ENCODE measurements at places on chromosomes 16 and 17.
A peak's percentile ranks its signal among the peaks of the same experiment; 100 is the strongest.

DNA sequence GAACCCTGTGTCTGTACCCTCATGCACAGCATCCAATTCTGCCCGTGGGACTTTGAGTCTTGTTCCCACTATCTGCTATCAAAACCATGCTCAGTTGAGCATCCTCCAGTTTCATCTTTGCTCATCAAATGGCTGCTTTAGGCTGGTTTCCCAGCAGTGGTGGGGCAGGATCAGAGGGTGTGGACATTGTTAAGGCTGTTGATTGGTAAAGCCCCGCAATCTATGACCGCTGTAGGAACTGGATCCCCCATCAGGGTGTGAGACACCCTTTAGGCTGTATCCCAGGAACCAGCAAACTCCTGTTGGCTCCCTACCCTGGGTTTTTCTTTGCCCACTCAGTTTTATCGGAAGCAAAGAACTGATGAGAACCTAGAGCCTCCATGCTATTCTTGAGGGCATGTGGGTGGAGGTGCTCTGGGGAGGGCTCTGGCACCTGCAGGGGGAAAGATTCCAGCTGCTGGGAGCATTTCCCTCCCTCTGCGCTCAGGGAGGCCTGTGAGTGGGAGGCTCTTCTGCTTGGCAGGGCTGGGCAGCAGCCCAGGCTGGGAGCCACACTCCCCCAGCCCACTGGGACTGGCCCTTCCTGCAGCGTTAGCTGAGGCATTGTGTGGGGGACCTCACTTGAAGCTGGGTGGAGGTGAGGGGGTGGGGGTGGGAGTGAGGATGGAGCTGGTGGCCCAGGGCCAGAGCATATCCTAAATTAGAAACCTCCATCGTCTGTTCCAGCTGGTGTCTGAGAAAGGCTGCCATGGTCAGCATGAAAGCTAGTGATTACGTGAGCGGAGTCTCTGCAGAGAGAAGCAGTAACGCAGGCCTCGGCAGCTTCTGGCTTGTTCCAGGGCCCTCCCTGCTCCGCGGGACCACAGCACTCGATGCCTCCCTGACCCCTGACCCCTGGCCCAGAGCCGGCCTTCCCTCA, 160.6 kb downstream of the IRF8 start:
- no peak for DNase-seq

- no peak for DNase-seq
Observed at GRCh38 chr17:13240851-13241250, 223.0 kb upstream of the ELAC2 start.

GRCh38 chr17:21164620-21165019, 37.9 kb downstream of the DHRS7B start:
- DNase-seq, result no peak

GRCh38 chr16:53087101-53087500, 32.3 kb downstream of the CHD9 start:
- no peak for DNase-seq

GRCh38 chr17:82077617-82078358, 12.2 kb upstream of the DUS1L start:
- no peak for DNase-seq

DNA sequence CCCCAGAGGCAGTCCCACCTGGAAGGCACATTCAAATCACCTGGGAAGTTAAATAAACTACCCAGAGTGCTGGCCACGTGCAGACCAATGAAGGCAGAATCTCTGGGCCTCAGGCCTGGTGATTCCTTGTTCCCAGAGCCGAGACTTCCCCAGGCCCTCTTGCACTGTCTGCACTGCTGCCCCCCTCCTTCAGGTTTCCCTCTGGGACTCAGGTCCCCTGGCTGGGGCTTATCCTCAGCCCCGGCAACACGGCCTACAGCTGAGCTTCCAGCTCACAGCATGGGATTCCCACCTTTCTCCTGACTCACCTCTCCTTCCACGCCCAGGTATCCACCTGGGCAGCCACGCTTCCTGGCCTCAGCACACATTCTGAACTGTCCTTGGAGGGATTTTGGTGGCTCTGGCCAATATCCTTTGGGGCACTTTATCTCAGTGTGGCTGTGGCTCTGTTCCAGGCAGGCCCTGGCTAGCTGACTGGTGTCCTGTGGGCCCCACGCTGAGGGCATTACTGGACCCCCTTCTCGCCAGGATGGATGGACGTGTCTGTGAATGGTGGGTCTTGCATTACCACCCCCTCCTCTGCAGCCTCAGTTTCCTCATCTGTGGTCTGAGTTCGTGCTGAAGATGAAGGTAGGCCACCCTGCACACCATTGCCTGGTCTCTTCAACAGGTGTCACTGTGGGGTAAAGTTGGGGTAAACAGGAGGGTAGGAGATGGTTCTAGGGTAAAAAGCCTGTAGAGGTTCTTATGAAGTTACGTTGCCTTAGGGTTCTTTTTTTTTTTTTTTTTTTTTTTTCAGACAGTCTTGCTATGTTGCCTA, 165.7 kb downstream of the IRF8 start:
- DNase-seq, result no peak

DNA sequence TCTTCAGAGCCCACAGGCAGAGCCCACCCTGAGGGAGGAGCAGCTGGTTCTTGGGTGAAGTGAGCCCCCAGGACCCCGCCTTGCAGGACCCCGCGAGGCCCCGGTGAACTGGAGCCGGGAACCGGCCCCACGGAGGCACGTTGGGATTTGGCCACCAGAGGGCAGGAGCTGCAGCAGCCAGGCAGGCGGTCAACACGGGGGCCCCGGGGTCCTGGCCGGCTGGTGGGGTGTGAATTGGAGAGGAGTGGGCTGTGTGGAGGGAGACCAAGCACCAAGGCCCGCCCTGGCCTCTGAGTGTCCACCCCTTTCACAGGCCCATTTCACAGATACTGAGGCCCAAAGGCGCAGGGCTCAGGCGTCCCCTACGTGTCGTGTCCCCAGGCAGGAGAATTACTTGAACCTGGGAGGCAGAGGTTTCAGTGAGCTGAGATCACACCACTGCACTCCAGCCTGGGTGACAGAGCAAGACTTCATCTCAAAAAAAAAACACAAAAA, 2.2 kb downstream of the DPEP1 start:
- DNase-seq, result no peak

DNA sequence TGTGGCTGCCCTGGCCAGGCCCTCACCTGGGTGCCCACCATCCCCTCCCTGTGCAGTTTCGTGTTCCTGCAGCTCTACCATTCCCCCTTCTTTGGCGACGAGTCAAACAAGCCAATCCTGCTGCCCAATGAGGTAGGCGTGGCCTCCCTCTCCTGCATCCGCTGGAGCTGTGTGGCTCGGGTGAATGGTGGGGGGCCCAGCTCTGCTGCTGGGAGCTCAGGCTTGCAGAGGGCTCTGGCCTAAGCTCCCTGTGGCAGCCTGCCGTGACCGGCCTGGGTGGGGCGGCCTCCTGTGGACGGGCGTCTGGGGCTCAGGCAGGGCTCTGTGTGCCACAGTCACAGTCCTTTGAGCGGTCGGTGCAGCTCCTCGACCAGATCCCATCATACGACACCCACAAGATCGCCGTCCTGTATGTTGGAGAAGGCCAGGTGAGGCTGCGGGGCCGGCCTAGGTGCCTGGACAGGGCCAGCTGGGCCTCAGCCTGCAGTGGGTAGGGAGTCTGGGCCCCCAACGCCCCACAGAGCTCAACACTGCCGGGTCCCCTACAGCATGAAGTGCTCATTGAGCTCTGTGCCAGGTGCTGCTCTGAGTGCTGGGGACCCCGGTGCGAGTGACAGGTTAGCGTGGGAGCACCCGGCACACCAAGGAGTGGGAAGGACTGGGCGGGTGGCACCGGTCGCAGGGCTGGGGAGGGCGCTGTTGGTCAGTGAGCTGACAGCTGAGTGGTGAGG, 37.3 kb downstream of the TSC2 start:
- DNase-seq, result no peak

GRCh38 chr16:49470513-49470991, 96.9 kb downstream of the C16orf78 start:
- DNase-seq, result no peak

DNA sequence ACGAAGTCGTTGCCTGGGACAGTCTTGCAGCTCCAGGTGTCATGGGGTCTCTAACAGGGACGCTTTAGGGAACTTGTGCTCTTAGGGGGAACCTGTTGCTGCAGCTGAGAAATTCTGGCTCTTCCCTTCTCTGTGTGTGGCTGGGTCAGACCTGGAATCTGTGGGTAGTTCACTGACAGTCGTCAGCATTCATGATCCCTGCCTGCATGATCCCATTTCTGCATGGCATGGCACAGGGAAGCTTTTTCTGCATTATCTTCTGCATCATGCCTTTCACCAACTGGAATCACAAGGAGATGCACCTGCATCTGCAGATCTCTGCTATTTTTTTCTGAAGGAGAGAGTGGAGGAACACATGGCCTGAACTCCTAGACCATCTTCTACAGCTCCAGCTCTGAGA, 85.6 kb downstream of the SOX9 start:
- no peak for DNase-seq

- DNase-seq, result no peak
Observed at GRCh38 chr16:87074641-87075318, 242.4 kb downstream of the C16orf95 start.

GRCh38 chr16:19240494-19240893, 45.0 kb upstream of the CLEC19A start:
- DNase-seq, result no peak

- DNase-seq, result no peak
Observed at GRCh38 chr17:16327018-16327417, 26.3 kb downstream of the CENPV start.

DNA sequence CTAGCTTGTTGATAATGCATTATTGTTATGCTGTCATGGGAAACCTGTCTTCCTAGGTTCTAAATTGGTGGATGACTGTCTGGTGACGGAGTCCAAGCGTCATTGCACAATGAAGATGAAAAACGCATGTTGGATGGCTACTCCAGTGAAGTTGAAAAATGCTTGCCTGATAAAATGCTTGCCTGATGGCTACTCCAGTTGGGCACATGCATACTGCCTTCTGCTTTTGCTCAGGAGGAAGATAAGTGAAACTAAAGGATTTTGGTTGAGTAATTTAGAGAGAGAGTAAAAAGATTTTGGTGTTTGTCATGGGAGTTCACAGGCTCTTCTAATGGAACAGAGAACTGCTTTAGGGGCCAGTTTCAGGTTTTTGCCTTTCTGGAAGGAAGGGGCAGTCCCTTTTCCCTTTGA, 118.6 kb downstream of the PRKCA start:
- DNase-seq, result peak; percentile 18

DNA sequence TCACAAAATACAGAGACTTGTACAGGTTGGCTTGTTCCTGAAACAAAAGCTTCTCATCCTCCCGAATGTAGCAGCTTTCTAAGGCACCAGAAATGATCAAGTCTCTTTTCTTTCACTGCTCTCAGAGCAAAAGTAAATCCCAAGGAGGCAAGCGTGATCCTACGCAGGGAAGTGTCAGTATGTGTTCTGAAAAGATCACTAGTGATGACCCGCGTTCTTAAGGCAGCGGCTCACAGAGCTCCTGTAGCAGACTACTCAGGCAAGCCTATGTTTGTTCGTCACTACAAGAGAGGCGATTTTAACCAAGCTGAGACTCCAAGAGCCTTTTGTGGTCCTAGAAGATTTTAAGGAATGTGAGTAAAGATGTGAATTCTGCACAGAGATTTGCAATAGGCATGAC, 34.5 kb downstream of the WIPI1 start:
- no peak for DNase-seq

GRCh38 chr17:5209396-5209795, 17.7 kb upstream of the ZNF594 start:
- no peak for DNase-seq

DNA sequence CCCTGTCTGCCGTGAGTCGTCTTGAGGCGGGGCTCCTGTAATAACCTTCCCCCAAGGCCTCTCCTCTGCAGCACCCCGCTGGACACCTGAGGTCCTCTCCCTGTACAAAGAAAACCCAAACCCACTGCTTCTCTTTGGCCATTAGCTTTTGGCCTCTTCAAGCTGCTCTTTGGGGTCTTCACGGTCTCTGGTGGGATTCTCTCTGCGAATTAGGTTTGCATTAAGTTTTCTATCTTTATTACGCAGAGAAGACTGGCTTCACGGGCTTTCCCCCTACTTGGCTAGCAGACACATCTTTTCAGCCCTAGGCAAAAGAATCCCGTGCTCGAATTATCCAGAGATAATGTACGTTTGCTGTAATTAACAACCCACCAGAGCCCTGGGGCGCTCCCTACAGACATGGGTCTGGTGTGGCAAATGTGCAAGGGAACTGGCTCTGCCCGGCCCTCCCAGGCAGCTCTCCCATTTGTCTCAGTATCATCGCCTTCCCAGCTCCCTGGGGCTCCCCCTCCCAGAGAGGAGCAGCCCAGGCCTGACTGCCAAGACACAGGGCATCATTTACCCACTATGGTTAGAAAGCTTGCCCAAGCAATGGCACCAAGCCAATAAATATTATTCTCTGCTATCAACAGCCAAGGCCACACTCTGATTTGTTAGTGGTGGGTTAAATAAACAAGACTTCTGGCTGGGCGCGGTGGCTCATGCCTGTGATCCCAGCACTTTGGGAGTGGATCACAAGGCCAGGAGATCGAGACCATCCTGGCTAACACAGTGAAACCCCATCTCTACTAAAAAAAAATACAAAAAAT, 24.7 kb upstream of the KLHDC4 start:
- peak; percentile 95 for DNase-seq

DNA sequence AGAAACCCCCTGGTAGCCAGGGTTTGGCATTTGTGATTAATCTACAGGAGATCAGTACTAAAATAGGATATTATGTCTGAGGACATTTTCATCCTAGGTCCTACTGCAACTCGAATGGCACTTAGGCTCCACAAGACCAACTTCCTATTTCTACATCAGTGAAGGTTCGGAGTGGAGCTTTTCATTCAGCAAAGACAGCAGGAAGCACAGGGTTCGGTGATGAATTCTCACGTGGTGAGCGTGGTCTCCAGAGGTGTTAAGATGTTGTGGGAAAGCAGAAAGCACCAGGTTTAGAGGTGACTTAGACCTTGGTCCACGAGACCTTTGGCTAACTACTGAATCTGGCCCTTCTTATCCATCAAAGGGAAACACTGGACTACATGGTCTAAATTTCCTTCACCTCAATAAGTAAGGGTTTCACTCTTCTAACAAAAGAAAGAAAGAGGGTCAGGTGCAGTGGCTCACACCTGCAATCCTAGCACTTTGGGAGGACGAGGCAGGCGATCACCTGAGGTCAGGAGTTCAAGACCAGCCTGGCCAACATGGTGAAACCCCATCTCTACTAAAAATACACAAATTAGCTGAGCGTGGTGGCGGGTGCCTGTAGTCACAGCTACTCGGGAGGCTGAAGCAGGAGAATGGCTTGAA, 13.9 kb upstream of the HELZ start:
- DNase-seq, result no peak

- DNase-seq, result no peak
Observed at GRCh38 chr17:81301195-81302144, 6.4 kb upstream of the SLC38A10 start.

DNA sequence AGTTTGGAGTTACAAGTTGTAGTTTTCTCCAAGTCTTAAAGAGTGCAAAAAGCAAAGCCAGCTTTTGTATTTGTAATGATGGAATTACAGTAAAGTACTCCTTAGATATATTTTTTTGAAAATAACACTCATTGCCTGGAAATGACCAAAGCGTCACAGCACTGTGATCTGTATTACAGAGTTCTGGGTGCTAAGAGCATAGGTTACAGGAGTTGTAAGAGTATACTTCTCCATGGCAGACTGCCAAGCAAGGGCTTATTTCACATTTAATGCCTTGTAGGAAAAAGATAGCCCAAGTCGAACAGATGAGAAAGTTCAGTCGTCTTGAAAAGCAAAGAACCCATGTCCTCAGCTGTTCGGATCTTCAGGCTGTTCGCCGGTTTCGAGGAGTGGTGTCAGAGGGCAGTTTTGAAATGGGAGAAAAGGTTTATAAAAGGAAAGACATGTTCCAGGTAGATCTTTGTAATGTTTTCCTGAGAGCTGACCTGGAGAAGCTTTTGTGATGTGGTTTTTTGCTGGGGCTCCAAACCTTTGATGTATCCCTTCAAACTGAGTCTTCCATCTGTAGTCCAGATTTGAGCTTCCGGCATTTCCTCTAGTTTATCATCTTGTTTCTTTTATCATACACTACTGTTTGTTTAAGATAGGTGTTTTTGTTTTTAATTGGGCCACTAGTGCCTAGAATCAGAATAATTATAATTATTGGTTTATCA, 41.3 kb downstream of the ERCC4 start:
- DNase-seq, result peak; percentile 12

Data from RPMI7951 (cell line).